ENCODE measurements at places on chromosomes 5 and 9.

DNA sequence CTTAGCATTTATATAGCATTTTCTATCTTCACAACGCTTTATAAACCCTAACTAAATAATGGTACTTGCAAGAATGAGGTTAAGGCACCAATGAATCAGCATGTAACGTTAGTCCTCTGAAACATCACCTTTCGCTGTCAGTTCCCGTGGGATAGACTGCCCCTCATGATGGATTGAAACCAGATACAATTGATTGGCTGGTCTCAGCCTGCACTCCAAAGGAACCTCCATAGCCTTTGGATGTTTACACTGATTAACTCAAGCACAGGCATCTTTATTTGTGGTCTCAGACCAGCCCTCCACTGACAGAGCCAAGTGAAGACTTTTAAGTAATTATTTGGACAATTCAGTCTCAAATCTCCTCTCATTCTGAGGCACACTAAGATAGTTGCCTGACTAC, 1339.4 kb upstream of the WWC1 start:
- DNase-seq: no peak

GRCh38 chr5:150410524-150411244, 2.0 kb downstream of the CD74 start:
- DNase-seq: peak; percentile 23

- DNase-seq: no peak
Measured at GRCh38 chr5:108728566-108729241, 19.0 kb upstream of the FER start.

GRCh38 chr9:127541865-127542264, 70.2 kb upstream of the STXBP1 start:
- DNase-seq: no peak

GRCh38 chr9:34454571-34455065, 3.8 kb downstream of the FAM219A start:
- no peak for DNase-seq

GRCh38 chr9:32431196-32431595, 46.8 kb downstream of the ACO1 start:
- no peak for DNase-seq

DNA sequence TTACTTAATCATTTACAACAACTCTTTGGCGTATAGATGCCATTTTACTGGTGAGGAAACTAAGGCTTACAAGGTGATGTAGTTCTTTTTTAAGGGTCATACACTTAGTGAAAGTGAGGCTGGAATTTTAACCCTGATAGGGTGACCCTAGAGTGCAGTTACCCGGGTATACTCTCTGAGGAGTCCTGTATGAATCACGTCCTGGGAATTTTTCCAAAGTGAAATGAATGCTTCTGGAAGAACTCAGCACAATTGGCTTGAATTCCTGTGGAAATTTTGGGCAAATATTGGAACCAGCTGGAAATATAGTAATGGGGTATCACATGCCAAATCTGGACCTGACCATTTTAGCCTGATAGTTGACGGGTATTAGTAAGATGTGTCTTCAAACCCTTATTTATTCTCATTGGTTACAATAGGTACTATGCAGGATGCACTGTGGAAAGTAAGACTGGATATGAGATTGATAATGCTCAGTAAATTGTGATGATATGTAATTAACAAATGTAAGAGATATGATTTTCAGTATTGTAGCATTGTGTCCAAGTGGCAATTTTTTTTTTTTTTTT, 14.8 kb downstream of the SUB1 start:
- DNase-seq: no peak

GRCh38 chr9:97766092-97766491, 69.0 kb upstream of the XPA start:
- no peak for DNase-seq

All from stimulated activated CD8-positive, alpha-beta memory T cell treated with anti-CD3 and anti-CD28 coated beads, Interleukin-2, amount 100 ng/mL, for 1 hour (primary cell).